ENCODE measurements at places on chromosomes 3 and 15.

DNA sequence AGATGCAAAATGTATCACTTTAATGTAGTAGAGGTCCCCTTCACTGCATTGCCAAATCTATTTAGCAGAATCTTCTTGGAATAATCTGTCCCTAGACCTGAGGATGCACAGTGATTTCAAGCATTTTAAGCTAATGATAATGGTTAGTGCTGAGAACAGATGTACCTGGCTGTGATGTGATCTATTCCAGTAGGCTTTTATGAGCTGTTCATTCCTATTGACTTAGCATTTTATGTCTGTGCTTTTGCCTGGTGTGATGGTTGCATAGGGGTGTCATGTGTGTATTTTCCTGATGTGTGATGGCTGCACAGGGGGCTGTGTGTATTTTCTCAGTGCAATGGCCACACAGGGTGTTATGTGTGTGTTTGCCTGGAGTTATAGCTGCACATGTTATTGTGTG, 272.9 kb downstream of the TIGIT start:
- DNase-seq, result no peak
- H3K36me3 ChIP-seq, result peaks cover 30% of the 10 kb centered on the region
- H3K27ac ChIP-seq, result no peak overlapping the region
- H3K4me3 ChIP-seq, result no peak overlapping the region
- H3K27me3 ChIP-seq, result no peaks in the 10 kb centered on the region
- peaks cover 30% of the 10 kb centered on the region for H3K4me1 ChIP-seq

- H3K4me1 ChIP-seq, result no peaks in the 10 kb centered on the region
- DNase-seq, result no peak
- H3K27me3 ChIP-seq, result no peaks in the 10 kb centered on the region
- H3K36me3 ChIP-seq, result peaks cover 5% of the 10 kb centered on the region
- H3K4me3 ChIP-seq, result no peak overlapping the region
- no peak overlapping the region for H3K27ac ChIP-seq
Measured at GRCh38 chr3:1805331-1805730, 293.3 kb upstream of the CNTN4 start.

- DNase-seq, result no peak
- no peak overlapping the region for H3K27ac ChIP-seq
Measured at GRCh38 chr3:14210843-14211594, 32.4 kb downstream of the LSM3 start.

DNA sequence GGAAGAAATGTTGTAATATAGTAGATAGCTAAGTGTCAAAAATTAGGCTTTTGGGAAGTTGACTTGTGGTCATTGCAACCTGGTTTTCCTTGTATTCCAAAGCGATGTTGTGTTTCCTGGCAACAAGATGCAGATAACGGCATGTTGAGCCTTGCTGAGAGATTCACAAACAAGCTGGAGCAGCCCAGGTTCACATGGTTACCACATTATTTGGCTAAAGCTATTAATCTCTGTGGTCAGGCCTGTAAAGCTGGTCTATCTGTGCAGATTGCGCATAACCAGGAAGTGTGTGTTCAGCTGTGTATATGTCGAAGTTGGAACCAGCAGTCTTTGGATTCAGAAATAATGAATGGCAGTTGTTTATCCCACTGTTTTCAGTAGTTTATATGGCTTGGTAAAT, 6.6 kb downstream of the TIPARP start:
- peaks cover 34% of the 10 kb centered on the region for H3K4me1 ChIP-seq
- peak overlapping the region; percentile 19 for H3K4me3 ChIP-seq
- no peak overlapping the region for H3K27ac ChIP-seq
- peaks cover 39% of the 10 kb centered on the region for H3K36me3 ChIP-seq
- DNase-seq, result no peak

DNA sequence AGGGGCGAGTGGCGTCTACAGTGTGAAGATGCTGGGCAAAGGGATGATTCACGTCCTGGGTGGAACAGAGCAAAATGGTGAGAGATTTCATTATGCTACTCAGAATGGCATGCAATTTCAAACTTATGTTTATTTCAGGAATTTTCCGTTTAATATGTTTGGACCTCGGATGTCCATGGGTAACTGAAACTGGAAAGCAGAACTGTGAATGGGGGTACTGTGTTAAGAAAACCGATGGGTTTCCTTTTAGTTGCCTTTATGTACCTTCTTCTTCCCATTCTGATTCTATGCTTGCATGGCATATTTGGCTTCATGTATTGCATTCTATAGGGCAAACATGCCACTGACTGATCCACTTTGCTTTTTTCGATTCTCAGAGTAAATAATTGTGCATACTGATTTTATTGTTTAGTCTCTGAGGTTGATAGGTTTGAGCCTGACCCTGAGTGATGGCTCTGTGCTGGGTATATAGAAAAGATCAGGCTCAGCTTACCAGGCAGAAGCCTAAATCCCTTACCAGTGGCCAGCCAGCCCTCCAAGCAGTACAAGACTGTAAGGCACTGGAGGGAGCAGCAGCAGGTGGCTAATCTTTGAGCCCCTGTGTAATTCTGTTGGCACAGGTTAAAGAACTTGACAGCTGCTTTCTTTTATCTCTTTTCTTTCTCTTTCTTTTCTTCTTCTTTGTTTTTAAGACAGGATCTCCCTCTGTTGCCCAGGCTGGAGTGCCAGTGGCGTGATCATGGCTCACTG, 4.5 kb downstream of the QTRT2 start:
- H3K4me1 ChIP-seq, result peaks cover 47% of the 10 kb centered on the region
- peaks cover 23% of the 10 kb centered on the region for H3K36me3 ChIP-seq
- DNase-seq, result no peak
- H3K27me3 ChIP-seq, result no peaks in the 10 kb centered on the region
- no peak overlapping the region for H3K27ac ChIP-seq
- no peak overlapping the region for H3K4me3 ChIP-seq

DNA sequence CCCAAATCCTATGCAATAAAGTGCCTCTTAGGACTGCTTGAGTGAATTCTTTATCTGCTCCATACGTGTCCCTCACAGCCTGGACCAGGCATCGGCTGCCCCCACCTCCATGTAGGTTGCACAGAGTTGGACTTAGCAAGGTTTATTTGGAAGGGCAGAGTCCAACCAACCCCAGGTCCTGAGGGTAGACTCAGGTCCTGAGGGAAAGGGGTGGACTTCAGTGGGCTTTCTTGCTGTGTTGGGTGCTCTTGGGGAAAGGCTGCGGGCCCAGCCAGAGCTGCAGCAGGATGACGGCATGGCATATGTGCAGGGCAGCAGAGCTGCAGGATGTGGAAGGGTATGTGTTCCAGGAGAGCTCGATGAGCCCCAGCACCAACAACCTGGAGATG, 6.5 kb downstream of the ALG3 start:
- H3K4me1 ChIP-seq, result peaks cover 7% of the 10 kb centered on the region
- no peak overlapping the region for H3K4me3 ChIP-seq
- no peaks in the 10 kb centered on the region for H3K27me3 ChIP-seq
- no peak for DNase-seq
- H3K27ac ChIP-seq, result no peak overlapping the region

DNA sequence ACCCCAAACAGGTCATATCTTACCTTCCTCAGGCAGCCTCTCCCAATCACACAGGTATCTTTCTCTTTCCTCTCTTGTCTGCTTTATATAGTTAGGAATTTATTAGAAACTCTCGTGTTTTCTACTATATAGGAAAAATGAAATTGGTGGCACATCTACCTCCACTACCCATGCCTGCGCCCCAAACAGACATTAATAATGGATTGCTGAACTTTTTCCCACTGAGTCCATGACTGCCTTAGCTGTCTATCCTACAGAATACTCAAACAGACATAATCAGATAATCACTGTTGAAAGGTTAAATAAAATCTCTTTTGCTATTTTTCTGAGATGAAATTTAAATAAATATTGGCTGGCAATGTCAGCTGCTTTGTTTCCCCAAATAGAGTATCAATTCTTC, 55.8 kb upstream of the SLC6A11 start:
- H3K4me3 ChIP-seq, result no peak overlapping the region
- DNase-seq, result no peak
- no peaks in the 10 kb centered on the region for H3K36me3 ChIP-seq
- peaks cover 2% of the 10 kb centered on the region for H3K4me1 ChIP-seq
- peaks cover 52% of the 10 kb centered on the region for H3K27me3 ChIP-seq
- no peak overlapping the region for H3K27ac ChIP-seq

GRCh38 chr3:122972141-122972540, 55.4 kb downstream of the SEMA5B start:
- H3K27me3 ChIP-seq, result peaks cover 6% of the 10 kb centered on the region
- H3K4me3 ChIP-seq, result no peak overlapping the region

DNA sequence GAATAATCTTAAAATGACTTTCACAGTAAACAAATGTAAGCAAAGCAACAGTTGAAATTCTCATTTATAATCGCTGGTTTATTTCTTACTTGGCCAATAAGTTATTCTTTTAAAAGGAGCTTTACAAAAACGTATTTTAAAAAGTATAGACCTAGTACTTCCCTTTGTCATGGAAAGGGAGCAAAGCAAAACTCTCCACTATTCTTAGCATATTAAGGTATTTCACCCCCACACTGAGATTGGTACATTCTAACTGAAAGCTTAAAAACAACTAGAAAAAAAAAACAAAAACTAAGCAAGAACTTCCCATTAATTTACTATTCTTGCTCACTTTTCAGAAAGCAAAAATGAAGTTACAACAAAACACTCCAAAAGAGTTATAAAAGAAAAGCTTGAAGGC, 1.5 kb downstream of the ATG3 start:
- no peak overlapping the region for H3K27ac ChIP-seq
- H3K27me3 ChIP-seq, result no peaks in the 10 kb centered on the region

DNA sequence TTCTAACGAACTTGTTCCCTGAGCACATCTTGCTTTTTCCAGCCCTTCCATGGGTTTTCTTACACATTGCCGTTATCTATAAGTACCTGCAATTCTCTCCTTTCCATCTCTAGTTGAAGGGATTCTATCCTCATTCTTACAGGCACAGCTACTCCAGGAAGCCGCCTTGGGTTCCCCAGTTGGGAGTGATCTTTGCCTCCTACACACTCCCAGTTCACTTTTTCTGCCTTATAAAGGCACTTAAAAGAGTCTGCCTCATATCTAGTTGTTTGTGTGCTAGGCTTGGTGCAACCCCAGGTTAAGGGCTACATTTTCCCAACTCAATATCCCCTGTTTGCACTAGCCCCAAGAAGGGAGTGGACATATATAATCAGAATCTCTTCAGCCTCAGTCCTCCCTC, 44.0 kb upstream of the IREB2 start:
- no peak overlapping the region for H3K4me3 ChIP-seq
- DNase-seq, result no peak
- no peak overlapping the region for H3K27ac ChIP-seq
- no peaks in the 10 kb centered on the region for H3K36me3 ChIP-seq
- H3K4me1 ChIP-seq, result no peaks in the 10 kb centered on the region

DNA sequence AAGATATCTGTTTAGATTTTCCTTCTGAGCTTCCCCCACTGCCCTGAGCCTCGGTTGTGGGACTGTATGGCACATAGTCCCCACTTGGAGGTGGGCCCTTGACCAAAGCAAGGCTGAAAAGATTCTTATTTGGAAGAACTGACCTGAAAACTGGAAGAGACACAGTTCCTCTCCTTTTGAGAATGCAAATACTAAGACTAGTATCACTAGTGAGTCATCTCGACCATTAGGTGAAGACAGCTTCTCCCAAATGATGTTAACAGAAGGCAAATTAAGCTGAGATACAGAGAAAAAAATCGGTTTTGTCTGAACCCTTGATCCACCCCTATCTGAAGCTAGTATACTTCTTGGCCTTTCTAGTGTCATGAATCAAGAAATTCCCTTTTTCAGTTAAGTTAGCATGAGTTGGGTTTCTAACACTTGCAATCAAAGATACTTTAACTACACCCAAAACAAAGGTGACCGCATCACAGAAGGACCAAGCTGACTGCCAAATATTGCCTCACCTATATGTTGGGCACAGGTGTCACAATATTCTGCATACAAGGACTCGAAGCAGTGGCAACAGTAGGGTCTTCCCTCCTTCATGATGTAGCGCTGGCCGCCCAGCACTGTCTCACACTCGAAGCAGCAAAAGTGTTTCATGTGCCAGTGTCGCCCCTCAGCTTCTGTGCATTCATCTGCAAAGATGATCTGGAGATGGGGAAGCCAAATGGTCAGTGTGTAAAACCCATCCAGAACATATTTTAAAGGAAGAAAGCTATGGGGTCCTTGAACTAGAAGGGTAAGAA, 72.4 kb downstream of the PRICKLE2 start:
- DNase-seq, result no peak
- no peak overlapping the region for H3K27ac ChIP-seq
- H3K36me3 ChIP-seq, result no peaks in the 10 kb centered on the region
- no peaks in the 10 kb centered on the region for H3K27me3 ChIP-seq
- H3K4me3 ChIP-seq, result no peak overlapping the region
- no peaks in the 10 kb centered on the region for H3K4me1 ChIP-seq

GRCh38 chr3:140748-141330, 55.7 kb upstream of the CHL1 start:
- H3K4me1 ChIP-seq, result no peaks in the 10 kb centered on the region
- H3K27ac ChIP-seq, result no peak overlapping the region
- no peak overlapping the region for H3K4me3 ChIP-seq

DNA sequence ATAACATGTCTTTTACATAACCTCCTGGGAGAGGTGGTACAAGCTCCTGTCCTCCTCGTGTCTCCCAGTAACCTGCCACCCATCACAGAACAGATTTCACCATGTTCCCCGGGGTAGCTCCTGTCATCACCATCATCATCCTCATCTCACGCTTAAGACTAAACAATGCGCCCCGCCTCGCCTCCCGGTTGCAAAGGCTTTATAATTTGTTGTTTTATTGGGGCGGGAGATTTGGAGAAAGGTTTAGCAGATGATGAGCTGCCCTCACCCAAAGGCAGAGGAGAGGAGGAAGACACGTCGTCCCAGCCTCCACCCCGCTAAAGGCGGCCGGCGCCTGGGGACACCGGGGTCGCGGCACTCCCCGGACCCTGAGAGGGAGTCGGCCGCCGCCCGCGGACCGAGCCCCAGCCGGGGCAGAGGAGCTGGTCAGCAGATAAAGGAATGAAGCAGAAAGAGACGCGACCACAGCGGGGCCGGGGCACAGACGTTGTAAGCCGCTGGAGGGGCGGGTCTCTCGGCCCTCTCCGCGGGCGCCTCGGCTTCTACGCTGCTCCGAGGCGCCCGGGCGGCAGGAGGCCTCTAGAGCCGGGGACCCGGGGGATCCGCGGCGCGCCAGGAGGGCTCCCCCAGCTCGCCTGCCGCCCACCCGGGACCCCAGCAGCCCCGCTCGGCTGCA, 589 bp downstream of the HERC1 start:
- peak overlapping the region; percentile 100 for H3K27ac ChIP-seq
- H3K36me3 ChIP-seq, result peaks cover 18% of the 10 kb centered on the region
- no peaks in the 10 kb centered on the region for H3K27me3 ChIP-seq
- peak overlapping the region; percentile 94 for H3K4me3 ChIP-seq
- no peak for DNase-seq
